ENCODE measurements at places on chromosomes 13 and 19.

GRCh38 chr13:113034451-113035212 is 65.6 kb downstream of the MCF2L start:
- DNase-seq: no peak

DNA sequence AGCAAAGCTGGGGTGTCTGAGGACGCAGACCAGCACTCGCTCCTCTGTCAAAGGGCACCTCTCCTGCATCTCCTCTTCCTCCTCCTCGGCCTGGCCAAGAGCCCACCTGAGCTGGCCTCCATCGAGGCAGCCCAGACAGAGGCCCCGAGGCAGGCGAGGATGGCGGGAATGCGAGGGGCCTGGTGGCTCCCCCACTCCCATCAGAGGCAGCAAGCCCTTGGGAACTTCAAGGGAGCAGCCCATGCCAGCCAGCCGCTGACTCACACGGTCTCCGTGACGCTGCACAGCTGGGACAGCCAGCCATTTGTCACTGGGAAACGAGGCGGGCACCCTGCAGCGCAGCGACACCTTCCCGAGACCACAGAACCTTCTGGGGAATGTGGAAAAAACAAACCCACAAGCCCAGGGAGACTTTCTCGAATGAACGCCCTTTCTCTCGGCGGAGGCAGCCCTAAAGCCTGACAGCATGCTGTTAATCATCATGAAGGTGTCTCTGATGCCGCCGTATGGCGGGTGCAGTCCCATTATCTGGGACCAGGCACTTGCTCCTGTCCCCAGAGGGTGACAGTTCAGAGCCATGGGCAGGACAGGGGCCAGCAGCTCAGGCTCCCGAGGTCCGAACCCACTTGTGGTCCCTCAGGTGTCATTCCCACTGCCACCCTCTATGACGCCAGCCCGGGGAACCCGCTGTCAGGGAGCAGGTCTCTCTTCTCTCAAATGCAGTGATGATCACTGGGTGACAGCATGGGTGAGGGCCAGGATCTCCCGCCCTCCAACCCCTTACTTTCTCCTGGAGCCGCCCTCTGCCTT is 53.0 kb downstream of the PEPD start:
- DNase-seq: no peak

DNA sequence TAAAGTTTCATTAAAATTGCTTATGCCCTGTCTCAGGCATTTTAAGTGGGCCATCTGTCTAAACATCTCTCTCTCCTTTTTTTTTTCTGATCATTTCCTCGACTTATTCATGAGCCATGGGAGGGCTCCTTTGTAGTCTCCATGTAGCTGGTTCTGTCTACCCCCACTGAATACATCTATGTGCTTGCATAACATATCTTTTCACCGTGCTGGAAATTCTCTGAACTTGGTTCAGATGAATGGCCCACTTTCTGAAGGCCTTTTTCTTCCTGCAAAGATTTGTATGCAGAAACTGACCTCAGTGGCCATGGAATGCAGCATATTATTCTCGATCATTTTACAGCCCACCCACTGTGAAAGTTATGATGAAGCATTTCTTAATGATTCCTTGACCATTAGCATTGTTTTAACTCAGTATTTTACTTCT is 225.3 kb downstream of the GGACT start:
- no peak for DNase-seq

GRCh38 chr13:44136696-44137268 is 236.8 kb upstream of the SERP2 start:
- DNase-seq: no peak

GRCh38 chr19:37304190-37304883 is 66.6 kb upstream of the ZNF527 start:
- DNase-seq: peak; percentile 60

GRCh38 chr19:51168564-51169282 is 26.6 kb downstream of the SIGLEC7 start:
- DNase-seq: no peak

GRCh38 chr13:64255988-64256387 is 2840.3 kb upstream of the PCDH20 start:
- no peak for DNase-seq

- no peak for DNase-seq
Measured at GRCh38 chr19:2059422-2060201, 8.6 kb upstream of the MKNK2 start.

GRCh38 chr13:28817204-28817603 is 2.9 kb upstream of the MTUS2 start:
- no peak for DNase-seq

DNA sequence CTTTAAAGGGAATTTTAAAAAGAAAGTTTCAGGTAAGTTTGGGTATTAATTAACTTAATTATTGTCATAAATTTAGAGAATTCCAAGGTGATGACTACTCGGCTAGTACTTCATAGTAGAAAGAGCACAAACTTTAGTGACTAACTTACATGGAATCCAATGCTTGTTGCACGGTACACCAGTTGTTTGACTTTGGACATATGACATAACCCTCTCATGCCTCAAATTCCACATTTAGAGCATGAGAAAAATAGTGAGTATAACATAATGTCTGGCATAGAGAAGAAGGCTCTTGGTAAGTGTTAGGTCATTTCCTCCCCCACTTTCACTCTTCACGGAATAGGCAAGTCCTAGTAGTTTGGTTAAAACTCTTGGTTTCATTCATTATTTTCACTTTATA is 1249.4 kb upstream of the SLC10A2 start:
- no peak for DNase-seq

GRCh38 chr13:113274721-113275120 is 22.3 kb upstream of the LAMP1 start:
- no peak for DNase-seq

- DNase-seq: peak; percentile 2
Measured at GRCh38 chr13:70568571-70568970, 460.3 kb upstream of the KLHL1 start.

- DNase-seq: no peak
Measured at GRCh38 chr13:31322702-31323405, 123.1 kb downstream of the B3GLCT start.

DNA sequence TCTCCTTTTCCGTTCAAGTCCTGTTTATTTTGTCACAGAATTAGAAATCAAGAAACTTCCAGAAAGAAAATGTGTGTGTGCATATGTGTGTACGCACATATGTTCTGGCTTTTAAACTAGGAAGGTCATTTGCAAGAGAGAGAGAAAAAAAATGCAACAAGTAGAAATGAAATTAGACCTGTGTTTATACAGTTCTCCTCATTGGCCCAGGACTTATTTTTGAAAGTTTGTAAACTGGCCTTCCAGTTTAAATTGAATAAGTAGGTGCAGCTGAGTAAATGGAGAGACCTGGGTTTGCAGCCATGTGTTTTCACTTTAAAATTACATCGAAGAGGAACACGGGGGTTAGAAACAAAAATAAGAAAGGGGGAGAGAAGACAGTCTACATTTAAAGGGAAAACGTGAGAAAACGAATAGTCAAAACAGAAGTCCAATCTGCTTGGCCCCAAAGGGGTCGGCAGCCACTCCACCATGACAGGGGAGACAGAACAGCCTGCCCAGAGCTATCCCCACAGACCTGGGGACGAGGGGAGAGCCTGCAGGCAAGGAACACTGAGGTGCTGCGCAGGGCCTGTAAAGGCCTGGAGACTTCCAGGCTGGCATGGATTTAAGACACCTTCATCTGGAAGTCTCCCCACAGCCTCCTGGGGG is 216.8 kb upstream of the MAB21L1 start:
- DNase-seq: no peak

GRCh38 chr13:34637138-34637537 is 304.9 kb upstream of the NBEA start:
- no peak for DNase-seq

- no peak for DNase-seq
Measured at GRCh38 chr13:31968473-31968872, 63.1 kb upstream of the FRY start.

GRCh38 chr13:94495806-94496205 is 16.3 kb upstream of the DCT start:
- DNase-seq: no peak

- DNase-seq: no peak
Measured at GRCh38 chr13:114064450-114065140, 67.8 kb downstream of the RASA3 start.

DNA sequence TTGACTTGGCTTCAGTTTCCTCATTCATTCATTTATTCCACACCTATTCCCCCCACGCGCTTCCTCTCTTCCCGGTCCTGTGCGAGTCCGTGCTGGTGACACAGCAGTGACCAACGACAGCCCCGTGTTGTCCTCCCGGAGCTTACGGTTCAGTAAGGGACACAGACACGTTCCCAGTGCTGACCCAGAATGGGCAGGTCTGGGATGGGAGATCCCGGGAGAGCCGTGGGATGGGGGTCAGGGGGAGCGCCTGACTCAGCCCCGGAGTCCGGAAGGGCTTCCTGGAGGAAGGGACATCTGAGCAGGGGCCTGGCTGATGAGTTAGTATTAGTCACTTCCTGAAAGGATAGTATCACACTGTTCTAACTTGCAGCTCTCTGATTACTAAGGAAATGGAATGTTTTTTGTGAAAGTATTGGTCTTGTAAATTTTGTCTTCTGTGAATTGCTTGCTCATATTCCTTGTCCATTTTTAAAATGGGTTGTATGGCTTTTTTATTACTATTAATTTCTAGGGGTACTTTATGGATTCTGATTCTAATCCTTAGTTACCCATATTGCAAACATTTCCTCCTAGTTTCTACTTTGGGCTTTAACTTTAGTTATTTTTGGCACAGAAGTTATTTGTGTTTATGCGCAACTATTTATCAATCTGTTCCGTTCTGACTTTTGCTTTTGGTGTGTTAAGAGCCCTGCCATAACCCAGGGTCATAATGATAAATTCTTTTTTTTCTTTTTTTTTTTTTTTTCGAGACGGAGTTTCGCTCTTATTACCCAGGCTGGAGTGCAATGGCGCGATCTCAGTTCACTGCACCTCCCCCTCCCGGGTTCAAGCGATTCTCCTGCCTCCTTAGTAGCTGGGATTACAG is 708 bp upstream of the ERCC1 start:
- DNase-seq: peak; percentile 66

DNA sequence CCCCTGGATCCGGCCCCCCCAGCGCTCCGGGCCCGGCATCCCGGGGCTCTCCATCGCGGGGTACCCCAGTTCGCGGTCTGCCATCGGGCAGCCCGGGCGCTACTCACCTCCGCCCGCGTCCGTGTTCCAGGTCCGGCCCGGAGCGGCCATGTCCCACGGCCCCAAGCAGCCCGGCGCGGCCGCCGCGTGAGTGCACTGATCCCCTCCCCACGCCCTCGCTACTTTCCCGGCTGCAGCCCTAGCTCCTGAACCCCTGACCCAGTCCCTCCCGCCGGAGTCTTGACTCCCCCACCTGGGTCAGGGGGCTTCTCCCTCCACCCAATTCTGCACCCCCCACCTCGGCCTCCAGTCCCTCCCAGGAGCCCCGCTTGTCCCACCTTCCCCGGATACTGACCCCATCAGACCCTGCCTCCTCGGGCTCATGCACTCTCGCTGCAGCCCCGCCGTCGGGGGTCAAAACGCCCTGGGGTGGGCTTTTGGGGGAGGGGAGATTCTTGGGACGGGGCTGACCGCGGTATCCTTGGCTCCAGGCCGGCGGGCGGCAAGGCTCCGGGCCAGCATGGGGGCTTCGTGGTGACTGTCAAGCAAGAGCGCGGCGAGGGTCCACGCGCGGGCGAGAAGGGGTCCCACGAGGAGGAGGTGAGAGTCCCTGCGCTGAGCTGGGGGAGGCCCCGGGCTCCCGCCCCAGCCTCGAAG is 566 bp downstream of the HMG20B start:
- DNase-seq: no peak

- no peak for DNase-seq
Measured at GRCh38 chr13:43357564-43357963, 334.2 kb downstream of the DNAJC15 start.

DNA sequence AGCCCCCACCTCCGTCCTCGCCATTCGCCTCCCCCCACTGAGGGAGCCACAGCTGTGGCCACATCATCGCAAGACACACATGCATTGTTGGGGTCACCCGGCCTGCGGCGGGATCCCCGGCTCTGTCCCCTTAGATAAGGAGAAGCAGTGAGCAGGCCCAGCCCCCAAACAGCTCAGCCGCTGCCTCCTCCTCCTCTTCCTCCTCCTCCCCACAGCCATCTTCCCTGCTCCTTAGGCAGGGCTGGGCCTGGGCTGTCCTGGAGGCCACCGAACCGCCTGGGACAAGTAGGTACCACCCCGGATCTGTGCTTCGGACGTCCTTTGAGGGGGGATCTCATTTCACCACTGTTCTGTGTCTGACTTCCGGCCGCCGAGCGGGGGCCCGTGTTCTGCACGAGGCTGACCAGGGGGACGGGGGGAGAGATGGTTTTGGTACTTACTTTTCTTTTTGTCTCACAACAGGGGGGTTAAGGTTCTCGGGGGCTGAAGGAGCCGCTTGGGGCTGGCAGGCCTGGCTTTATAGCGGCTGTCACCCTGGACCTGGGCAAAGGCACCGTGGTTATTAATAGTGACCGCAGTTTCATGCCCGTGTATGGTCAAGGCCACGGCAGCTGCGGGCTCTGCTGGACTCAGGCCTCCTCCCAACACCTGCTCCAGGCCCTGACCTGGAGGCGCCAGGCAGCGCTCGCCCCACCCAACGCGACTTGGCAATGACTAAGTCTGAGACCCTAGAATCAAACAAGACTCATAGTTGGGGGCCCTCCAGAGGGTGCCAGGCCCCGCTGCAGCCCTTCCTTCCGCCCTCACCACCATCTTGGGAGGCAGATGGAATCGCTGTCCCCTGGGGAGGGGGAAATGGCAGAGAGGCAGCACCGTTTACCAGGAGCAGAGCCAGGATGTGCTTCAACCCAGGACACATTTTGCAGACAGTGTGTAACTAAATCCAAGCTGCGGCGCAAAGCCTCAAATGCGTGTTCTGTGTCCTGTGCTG is 18.3 kb downstream of the NMRK2 start:
- DNase-seq: peak; percentile 36

DNA sequence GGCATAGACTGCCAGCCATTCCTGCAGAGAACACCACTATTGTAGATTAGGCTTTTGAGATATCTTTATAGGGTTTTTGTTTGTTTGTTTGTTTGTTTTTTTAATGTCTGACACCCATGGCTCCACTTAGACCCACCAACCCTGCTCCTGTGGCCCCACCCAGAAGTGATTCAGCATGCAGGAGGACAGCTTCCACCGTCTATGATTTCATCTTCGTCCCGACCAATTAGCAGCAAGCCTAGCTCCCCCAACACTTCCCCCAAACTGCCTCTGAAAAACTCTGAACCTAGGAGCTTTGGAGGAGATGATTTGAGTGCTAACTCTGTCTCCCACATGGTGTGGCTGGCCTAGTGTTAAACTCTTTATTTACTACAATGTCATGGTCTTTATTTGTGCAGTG is 108.3 kb upstream of the RXFP2 start:
- no peak for DNase-seq

- no peak for DNase-seq
Measured at GRCh38 chr13:28542804-28543203, 47.9 kb upstream of the FLT1 start.

- no peak for DNase-seq
Measured at GRCh38 chr13:99214232-99214631, 13.6 kb downstream of the UBAC2 start.

Data from NCI-H2171 (cell line).